ENCODE measurements at places on chromosomes 16 and 17. TPM values are rescaled to one million over a fixed set of nuclear protein-coding genes. Genes with fewer than 3 reads are reported as not detected.

GRCh38 chr16:23642246-23642774 is 1.0 kb downstream of the DCTN5 start:
- DNase-seq, result no peak

The FASN gene
- 0.79 TPM for polyA plus RNA-seq

DNA sequence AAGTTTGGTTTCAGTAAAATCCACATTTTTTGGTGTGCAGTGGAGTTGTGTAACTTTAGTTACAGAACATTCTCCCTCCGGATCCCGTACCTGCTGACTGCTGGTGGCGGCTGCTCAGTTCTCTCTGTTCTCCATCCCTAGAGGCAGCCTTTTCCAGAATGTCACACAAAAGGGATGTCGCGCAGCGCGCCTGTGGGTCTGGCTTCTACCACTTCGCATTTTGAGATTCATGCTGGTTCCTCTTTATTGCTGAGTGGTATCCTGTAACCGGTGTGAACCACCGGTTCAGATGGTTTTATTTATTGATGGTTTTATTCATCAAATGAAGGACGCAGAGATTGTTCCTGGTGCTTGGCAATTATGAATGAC is 981 bp upstream of the CEP131 start:
- DNase-seq, result no peak

The MGRN1 gene
- 4.7 TPM for polyA plus RNA-seq

The P2RX1 gene
- not detected for polyA plus RNA-seq

- no peak for DNase-seq
Observed at GRCh38 chr16:3054965-3055733, 8.8 kb downstream of the MMP25 start.

DNA sequence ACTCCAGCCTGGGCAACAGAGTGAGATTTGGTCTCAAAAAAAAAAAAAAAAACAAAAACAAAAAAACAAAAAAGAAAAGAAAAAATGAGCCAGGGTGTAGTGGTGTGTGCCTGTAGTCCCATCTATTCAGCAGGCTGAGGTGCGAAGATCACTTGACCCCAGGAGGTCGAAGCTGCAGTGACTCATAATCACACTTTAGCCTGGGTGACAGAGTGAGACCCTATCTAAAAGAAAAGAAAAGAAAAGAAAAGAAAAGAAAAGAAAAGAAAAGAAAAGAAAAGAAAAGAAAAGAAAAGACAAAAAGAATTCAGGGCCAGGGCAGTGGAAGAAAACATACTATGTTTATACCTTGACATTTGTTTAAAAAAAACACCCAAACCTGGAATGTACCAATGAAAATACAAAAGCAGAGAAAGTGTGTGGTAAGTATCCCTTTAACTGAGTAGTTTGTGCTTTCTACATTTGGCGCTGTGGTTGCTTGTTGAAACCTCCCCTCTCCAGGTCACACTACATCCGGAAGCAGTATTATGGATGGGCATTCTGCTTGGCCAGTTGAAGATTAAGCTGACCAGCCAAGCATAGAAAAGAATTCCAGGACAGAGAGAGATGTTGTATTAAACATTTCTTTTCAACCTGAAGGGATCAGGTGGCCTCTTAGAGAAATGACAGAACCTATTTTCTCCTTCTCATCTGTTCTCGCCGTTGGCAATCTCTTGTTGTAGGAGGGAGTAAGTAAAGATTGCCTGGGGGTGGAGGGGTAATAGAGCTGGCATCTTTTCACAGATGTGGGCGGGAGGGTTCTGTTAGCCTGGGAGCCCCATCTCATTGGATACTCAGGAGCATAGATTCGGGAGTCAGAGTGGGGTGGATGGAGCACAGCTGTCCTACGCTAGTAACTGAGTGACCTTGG is 12.1 kb upstream of the PRKCB start:
- DNase-seq, result no peak

- no peak for DNase-seq
Observed at GRCh38 chr17:77049440-77049839, 91.3 kb upstream of the SEC14L1 start.

DNA sequence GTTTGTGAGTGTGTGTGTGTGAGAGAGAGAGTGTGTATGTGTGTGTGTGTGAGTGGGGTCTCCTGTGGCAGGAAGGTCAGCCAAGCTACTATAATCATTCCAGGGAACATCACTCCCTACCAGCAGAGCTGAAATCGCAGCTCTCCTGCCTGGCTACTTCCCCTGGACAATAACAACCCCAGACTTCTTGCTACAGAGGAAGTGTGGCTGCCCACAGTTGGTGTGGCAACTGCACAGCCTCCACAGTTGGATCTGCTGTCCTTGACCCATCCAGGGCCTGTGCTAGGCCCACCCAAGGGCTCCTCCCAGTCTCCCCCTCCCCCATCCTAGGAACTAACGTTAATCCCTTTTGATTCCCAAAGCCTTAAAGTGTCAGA is 1.5 kb downstream of the SLC13A5 start:
- no peak for DNase-seq

DNA sequence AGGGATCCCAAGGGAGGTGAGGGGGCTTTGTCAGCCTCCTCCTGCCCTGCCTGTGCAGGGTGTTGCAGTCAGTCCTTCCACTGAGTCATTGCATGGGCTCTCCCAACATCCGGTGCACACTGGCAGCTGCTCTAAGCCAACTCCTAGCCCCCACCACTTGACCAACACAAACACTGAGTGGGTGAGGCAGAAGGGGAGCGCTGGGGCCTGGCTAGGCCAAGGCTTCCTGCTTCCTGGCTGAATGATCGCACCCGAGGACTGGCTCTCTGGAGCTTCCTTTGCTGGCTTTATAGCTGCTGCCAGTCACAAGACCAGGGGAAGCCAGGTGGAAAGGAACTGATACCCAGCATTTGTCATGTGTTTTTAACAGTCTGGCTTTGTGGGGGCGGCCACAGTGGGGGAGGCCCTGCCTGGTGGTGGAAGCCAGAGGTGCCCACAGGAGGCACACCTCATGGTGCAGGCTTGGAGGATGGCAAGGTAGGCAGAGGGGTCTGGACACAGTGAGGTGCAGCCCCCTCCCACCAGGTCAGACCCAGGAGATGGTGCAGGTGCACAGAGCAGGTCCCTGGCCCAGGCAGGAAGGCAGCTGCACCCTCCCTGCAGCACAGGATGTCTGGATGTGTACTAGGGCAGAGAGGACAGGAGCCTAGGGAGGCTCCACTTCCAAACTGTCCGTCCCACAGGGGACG is 6.8 kb downstream of the MPG start:
- DNase-seq, result no peak

DNA sequence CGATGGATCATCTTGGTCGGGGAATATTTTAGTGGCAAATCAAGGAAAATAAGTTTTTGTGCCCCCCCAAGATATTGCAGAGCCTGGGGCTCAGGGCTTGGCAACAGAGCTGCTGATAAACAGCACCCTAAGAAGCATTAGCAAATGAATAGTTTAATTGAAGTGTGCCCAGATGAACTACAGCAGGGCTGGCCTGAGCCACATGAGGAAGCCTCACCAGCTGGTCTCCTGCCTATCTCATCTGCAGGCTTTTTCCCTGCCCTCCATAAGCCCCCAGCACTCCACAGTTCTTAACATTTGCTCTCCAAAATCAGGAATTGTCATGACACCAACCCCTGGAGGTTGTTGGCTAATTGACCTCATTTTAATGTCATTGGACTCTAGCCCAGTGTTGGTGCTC is 480.2 kb downstream of the HS3ST3B1 start:
- no peak for DNase-seq

DNA sequence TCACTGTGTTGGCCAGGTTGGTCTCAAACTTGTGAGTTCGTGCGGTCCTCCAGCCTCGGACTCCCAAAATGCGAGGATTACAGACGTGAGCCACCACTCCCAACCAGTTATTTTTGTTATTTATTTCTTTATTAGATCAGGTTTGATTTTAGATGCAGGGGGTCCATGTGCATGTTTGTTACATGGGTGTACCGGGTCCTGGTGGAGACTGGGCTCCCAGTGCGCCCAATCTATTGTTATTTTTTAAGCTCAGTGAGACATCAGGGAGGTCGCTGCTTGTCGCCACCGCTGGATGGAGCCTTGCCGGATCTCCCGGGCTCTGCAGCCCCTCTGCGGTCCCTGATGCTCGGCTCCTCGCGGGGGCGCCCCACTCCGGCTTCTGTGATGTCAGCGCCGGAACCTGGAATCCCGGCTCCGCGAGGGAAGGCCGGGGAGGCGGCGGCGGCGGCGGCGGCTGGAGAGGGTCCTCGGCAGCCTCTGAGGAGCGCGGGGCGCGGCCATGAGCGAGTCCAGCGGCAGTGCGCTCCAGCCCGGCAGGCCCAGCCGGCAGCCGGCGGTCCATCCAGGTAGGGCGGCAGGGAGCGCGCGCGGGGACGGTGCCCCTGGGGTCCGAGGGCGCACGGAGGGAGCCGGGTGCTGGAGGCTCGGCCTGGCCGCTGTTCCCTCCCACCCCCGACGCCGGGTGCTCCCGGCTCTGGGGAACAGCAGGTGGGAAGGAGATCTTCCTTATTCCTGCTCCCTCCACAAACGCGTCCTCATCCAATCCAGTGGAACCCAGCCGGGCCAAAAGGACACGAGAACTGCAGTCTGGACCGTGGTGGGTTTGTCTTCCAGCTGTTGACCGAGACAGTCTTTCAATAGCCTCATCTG is at the start of gene TMC7:
TMC7 (plus strand) TSS at position 370 of the 870 bp plus-strand sequence; CDS start at position 500, 130 bp downstream.
- peak; percentile 14 for DNase-seq

- DNase-seq, result no peak
Observed at GRCh38 chr16:57616241-57616640, 12.2 kb upstream of the ADGRG1 start.

DNA sequence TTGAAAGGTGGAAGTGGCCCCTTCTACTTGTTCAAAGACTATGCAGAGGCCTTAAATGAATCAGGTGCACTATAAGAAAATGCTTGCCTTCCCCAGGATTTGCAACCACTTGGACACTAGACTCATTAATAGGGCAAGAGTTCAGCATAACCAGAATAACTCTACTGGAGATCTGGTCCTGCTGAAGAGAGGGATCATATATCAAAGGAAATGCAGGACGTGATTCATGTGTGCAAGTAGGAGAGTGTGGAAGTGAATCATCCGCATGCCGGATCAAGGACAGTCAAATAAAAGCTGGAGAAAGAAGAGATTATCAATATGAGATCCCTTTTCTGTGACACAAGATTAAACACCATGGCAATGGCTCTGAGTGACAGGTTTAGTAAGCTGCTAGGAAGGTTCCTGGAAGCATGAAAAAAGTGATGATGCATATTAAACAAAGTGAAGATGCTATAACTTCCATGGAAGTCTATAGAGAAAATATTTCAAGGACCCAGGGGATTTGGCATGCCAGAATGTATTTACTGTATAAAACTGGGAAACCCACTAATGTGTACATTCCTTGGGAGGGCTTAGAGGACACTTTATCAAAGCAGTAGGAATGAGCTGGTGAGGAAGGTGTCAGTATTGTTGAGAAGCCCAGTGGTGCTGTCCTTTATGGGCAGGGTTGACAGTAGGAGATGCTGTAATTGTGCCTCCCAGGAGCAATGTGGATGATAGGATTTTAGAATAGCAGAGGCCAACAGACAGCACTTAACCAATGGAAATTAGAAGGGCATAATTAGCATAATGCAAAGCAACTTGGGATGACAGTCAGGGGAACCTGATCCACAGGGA is 133.1 kb downstream of the ABCA8 start:
- DNase-seq, result no peak

The OMG gene
- 0.15 TPM for polyA plus RNA-seq

DNA sequence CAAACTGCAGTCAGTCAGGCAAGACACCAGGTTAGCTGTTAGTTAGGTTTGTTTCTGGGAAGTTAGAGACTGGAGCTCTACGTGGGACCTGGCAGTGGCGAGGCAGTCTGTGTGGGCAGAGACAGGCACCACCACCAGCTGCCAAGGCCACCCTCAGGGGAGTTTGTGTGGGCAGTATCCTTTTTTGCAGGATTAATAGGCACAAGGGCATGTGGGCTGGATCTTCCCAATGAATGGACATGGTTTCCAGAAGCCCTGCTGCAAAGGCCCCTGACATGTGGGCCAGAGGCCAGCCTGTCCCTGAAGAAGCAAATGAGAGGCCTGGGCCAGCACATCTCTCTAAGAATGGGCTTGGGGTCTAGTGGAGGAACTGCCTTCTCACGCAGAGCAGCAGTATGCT is 19.2 kb upstream of the SREBF1 start:
- DNase-seq, result no peak

DNA sequence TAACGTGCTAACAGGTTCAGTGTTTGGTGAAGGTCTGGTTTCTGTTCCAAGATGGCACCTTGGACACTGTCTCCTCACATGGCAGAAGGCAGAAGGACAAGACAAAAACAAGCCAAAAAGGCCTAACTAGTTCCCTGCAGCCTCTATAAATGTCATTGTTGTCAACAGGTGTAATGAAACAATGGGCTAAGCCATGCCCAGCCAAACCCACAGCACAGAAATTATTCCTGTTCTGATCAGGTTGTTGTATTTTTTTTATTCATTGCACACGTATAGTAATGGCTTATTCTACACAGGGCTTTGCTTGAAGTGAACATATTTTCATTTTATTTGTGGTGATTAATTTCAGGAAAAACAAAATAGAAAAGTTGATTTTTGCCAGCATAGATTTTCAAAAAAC is 16.1 kb upstream of the NUP93 start:
- DNase-seq, result no peak
